Peyer's patch (tissue), 4 donors: ENCODE measurements at places on chromosomes 3 and 15. TPM values are rescaled to one million over a fixed set of nuclear protein-coding genes. Genes with fewer than 3 reads are reported as not detected.

The TICRR gene
- 8.3 TPM for total RNA-seq

The XCR1 gene
- total RNA-seq, result not detected

The ALPK3 gene
- 0.83 TPM for total RNA-seq

The DNAJB8 gene
- not detected for total RNA-seq

The BFSP2 gene
- total RNA-seq, result not detected

DNA sequence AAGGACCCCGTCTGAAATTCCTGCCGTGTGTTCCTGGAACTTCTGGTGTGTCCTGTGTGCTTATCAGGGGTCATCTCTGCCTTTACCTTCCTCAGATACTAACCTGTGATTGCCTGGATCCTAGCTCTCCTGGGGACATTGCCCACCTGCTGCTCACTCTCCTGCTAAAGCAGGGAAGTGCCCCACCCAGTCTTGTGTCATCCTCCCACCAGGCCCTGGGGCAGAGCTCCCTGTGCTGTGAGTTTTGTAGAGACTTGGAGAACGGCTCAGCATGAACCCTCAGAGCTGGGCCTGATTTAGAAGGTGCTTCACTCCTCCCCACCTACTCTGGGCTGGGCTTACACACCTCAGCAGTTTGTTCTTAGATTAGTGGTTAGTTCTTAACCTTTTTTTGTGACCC, 3.8 kb upstream of the TMEM44 start:
- DNase-seq, result no peak

- no peak for DNase-seq
Observed at GRCh38 chr15:99154271-99154670, 49.4 kb downstream of the SYNM start.

DNA sequence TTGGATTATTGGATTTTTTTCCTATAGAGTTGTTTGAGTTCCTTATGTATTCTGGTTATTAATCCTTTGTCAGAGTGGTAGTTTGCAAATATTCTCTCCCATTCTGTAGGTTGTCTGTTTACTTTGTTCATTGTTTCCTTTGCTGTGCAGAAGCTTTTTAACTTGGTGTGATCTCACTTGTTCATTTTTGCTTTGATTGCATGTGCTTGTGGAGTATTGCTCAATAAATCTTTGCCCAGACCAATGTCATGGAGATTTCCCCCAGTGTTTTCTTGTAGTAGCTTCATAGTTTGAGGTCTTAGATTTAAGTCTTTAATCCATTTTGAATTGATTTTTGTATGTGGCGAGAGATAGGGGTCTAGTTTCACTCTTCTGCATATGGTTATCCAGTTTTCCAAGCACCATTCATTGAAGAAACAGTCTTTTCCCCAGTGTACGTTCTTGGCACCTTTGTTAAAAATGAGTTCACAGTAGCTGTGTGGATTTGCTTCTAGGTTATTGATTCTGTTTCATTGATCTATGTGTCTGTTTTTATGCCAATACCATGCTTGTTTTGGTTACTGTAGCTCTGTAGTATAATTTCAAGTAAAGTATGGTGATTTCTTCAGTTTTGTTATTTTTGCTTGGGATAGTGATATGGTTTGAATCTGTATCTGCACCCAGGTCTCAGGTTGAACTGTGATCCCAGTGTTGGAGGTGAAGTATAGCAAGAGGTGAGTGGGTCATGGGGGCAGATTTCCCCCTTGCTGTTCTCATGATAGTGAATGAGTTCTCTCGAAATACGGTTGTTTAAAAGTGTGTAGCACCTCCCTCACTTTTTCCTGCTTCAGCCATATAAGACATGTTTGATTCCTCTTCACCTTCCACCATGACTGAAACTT, 46.1 kb upstream of the TNFSF10 start:
- DNase-seq, result no peak

- DNase-seq, result no peak
Observed at GRCh38 chr3:97066531-97066930, 252.1 kb downstream of the EPHA6 start.

DNA sequence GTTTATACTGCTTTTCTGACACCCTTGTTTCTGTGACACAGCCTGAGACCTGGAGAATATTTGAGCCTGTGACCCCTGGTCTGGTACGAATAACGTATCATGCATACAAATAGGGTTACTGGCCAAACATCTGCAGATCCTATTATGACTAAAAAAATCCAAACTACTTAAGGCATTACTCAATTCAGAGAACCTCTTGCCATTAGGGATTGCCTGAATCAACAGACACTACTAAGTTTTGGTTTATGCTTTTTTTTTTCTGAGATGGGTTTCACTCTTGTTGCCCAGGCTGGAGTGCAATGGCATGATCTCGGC, 35.4 kb downstream of the OSBPL10 start:
- DNase-seq, result no peak

- DNase-seq, result no peak
Observed at GRCh38 chr3:23435904-23436303, 232.8 kb downstream of the UBE2E2 start.

- no peak for DNase-seq
Observed at GRCh38 chr3:145807990-145808389, 353.0 kb downstream of the PLOD2 start.
